ENCODE measurements at places on chromosomes 3 and 15.
A peak's percentile ranks its signal among the peaks of the same experiment; 100 is the strongest.

GRCh38 chr3:177529071-177529550 lies 331.8 kb upstream of the TBL1XR1 start:
- DNase-seq = no peak

DNA sequence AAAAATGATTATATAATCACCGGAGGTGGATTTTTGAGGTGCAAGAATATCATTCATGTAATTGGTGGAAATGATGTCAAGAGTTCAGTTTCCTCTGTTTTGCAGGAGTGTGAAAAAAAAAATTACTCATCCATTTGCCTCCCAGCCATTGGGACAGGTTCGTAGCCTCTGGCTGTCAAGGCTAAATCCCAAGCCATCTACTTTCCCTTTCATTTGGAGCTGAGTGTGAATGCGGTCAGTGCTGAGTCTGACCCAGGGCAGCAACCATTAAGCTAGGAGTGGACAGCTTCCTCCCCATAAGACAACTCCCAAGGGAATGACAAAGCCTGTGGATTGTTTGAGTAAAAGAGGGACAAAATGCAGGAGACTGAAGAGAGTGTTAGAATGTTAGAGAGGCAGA lies 33.6 kb downstream of the PARP14 start:
- no peak for DNase-seq

GRCh38 chr3:34263101-34263621 lies 464.7 kb downstream of the PDCD6IP start:
- no peak for DNase-seq

DNA sequence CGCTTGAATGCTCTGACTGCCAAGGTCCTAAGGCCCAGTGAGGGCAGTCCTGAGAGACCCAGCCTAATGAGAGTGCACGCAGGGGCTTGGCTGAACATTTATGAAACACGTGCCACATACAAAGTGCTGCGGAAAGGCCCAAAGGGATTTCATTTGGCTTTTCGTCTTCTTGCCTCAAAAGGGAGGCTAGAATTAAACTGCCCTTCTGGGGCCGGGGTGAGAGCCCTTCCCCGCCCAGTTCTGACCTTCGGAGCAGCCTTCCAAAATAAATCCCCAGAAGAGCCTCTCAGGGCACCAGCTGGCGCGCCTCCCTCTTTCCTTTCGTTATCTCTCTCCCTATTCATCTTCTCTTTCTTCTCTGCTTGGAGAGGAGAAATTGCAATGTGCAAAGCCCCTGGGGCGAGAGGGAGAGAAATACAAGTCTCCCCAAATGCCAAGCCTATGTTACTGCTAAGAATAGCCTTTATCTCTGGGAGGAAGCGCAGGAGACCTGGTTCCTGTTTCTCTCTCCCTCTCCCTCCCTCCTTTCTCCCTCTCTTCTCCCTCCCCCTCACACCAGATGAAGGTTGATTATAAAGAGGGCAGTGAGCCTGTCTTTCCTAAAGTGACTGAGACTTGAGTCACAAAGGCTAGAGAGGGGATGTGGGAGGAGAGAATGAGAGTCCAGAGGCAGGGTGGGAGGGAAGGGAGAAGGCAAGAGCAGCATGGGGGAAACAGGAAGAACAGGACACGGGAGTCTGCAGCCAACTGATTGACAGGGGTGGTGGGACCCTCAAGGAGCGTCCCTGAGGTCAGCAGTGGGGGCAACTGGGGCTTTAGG lies 36.7 kb upstream of the NDUFB4 start:
- peak; percentile 32 for DNase-seq

All from NCI-H1417 (cell line).